Natural killer cell (primary cell): ENCODE measurements at places on chromosomes 4 and X.

- DNase-seq, result no peak
These were observed 116.9 kb downstream of the VEGFC start for GRCh38 chr4:176675810-176676209.

- no peak for DNase-seq
These were observed 327.7 kb downstream of the PPP1R2C start for GRCh38 chrX:42450228-42450627.

DNA sequence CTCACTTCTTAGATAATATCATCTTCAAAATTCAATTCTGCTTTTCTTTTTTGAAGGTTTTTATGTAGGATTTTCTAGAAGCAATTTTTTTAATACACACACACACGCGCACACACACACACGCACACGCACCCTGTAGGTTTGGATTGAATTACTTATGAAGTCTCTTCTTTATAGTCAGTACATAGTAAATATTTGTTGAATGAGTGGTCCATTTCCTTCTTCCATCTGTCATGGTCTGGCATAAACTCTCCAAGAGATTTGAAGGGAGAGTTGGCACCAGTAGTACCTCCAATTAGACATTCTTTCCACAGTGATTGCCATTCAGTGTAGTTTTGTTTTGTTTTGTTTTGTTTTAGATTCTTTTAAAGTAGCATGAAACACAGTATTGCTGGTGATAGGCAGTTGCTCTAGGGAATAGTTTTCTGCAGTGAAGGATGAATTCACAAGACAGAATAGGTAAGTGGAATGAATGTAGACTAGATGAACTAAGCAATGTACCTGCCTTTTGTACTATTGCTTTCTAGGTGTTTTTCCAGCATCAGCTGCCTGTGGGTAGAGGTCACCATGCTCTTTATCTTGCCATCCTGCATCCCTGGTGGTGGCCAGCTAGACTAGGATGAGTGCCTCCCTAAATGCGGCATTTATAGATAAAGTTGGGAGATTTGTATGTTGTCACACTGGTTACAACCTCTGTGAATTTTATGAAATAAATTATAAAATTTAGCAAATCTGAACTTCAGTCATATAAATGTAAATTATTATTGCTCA is 20.5 kb downstream of the PDLIM5 start:
- no peak for DNase-seq

DNA sequence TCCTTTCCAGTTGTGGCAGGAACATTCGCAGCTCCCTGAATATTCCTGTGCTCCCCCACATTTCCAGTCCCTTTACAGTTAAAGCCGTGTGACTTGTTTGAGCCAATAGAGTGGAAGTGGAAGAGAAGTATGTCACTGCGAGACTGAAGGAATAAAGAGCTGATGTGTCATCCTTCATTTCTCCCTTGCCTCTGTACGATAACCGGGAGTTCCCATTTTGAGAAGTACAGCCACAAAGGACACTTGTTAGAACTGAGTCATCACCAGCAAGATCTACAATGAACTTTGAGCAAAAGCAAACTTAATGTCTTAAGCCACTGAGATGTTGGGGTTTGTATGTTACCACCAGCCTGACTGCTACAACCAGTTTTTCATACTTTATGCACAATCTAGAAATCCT is 92.3 kb downstream of the SPRY1 start:
- DNase-seq, result no peak

DNA sequence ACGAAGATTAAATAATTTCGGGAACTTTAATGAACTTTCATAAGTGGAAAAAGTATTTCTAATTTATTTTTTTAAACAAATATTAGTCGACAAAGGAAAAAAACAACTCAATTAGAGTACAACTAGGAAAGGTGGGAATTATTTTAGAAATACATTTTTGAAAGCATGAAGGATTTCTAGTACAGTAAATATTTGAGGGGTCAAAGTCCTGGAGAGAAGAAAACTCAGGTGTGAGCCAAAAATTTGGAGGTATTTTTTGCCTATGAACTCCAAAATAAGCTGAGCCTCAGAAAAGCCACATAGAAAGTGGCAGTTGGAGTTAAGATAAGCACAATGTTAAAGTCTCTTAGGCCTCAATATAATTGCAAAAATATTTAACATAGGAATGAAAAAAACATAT is 2017.3 kb downstream of the C4orf33 start:
- no peak for DNase-seq

DNA sequence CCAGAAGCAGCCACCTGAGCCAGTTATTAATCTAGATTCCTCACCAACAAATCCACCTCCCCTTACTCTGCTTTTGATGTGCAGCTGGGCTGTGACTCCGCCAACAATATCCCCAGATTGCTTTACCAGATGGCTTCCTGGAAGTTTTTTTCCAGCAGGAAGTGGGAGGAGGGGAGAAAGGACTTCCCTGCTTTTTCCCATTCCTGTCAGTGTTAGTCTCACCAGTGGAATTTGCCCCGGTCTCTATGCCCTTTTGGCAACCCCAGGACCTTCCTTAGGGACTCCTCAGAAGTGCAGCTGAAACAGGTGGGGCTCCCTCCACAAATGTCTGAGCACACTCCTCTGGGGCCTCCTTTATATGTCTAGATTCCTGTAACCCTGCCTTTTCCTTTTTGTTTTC is 465.2 kb upstream of the IGFBP7 start:
- no peak for DNase-seq

- DNase-seq, result peak; percentile 78
These were observed 2.9 kb downstream of the PAK3 start for GRCh38 chrX:111098874-111099273.

DNA sequence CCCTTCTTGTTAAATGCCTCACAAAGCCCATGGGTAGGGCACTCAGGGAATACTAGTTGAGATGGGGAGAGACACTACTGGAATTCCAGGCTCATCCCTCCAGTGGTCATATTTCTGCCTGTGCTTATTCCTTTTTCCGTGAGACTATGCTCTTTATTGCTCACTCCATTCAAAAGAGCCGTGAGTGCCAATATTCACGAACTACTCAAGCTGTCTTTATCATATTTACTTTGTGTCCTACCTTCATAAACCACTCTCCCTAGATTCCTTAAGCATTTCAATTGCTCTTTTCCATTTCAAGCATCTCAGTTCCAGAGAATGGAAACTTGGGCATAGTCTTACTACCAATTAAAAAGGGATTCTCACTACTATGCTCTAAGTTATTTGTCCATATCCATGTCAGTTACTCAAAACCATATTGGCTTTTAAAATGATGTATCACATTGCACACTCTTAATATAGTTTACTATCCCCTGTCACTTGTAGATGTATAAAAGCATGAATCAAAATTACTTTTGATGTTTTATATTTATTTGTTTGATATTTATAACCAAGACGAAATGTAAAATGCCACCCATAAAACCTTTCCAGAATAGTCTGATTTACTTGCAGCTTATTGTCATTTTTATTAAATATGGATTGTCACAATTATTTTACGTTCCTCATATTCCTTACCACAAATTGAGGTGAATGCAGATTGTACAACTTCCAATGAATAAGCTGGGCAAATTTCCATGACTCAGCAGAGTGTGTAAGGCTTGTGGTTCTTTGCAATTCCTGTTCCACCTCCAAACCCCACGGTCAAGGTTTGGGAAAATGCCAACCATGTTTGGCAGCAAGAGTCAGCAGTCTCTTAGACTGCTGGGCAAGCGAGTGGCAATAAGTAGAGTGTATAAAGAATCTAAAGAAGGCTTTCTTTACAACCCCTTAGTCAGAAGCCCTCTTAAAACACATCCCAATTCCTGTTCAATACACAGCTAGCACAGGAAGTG is 24.4 kb downstream of the ENOX2 start:
- no peak for DNase-seq

- peak; percentile 19 for DNase-seq
These were observed 9.3 kb downstream of the PAGE4 start for GRCh38 chrX:49838374-49838773.

GRCh38 chr4:147944670-147945260 is 212.9 kb downstream of the ARHGAP10 start:
- no peak for DNase-seq

DNA sequence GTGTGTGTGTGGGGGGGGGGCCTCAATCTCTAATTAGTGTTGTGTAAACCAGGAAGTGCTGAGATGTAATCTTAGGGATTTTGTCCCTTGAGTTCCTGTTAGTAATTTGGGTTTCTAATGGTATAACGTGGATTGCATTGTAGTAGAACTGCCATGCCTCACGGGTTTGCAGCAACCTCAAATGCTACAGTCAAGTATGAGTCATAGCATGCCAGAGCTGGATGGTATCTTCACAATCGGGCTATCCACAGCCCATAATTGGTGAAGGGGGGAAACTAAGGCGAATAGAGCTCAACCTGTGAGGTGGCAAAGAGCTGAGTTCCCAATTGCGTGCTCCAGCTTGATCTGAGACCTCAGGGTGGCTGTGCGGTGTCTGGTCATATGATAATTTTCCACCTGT is 2.2 kb upstream of the FMR1NB start:
- no peak for DNase-seq

- no peak for DNase-seq
These were observed 96.2 kb downstream of the SOWAHB start for GRCh38 chr4:76801621-76802235.

DNA sequence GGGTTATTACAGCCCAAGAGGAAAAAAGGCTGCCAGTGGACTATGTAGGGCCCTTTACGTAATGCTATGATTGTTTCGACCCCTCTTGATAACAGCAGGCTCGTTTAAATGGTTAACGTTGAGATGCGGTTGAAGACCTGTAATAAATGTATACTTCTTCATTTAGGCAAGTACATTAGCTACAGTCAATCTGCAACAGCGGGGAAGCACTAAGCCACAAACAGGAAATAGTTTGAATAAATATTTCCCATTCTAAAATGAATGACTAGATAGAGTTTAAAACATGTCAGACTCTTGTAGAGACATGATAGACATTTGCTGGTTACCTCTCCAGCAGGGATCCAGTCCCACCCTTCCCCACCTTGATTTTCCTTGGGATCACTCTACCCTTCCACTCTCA is 38.1 kb upstream of the STIM2 start:
- no peak for DNase-seq

DNA sequence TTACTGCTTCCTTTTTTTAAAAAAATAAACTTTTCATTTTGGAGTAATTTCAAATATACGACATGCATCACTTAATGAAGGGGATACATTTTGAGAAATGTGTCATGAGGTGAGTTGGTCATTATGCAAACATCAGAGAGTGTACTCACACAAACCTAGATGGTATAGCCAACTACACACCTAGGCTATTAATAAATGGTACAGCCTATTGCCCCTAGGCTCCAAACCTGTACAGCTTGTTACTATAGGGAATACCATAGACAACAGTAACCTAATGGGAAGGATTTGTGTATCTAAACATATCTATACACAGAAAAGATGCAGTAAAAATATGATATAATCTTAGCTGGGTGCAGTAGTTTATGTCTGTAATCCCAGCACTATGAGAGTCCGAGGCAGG is 29.1 kb downstream of the SETD7 start:
- DNase-seq, result no peak

DNA sequence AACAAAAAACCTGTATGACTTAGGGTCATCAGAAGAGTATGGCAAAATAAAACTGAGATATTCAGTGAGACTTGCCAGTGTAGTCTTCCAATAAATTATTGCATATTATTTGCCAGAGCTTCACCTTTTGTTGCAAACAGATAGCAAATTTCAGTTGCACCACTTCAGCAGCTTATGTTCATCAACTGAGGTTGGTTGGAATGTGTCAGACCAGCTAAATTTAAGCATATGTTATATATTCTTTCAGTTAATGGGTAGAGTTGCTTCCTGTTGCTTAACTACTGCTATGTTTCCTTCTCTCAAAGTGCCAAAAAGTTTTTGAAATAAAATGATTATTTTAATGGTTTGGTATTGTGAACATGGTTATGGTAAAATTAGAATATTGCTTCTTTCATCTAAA is 61.5 kb downstream of the GALNT7 start:
- no peak for DNase-seq

GRCh38 chrX:43313035-43313434 is 343.1 kb upstream of the MAOA start:
- DNase-seq, result no peak

GRCh38 chr4:13306356-13306755 is 177.8 kb downstream of the RAB28 start:
- DNase-seq, result no peak

- DNase-seq, result no peak
These were observed 6.7 kb upstream of the CD38 start for GRCh38 chr4:15771216-15772058.

DNA sequence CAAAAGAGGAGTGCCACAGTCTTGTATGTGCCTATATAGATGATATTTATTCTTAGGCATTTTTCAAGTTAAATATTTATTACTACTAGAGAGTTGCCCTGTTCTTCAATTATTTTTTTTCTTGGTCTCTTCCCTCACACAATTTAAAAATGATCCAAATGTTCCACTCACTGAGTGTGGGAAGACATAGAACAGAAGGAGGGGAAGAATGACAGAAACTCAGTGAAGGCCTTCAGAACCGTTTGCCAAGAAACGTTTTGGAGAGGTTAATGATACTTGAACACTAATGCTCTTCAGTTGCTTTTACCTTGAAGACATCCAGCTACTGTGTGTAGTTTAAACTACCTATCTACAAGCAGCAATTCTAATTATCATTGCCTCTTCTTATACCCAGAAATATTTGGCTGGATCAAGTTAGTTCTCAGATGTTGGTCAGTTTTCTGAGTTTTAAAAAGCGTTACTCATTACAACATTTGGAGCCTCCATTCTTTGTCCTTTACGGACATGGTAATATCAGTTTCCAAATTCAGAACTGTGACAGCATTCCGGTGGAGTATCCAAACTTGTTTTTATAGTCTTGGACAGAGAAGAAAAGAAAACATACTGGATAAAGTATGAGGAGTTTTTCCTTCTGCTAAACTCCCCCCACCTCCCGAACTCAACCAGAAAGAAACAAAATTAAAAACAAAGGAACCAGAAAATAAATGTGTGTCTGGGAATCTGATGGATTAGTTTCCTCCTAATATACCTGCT is 389.7 kb downstream of the SPRY1 start:
- DNase-seq, result no peak

GRCh38 chr4:123562994-123563750 is 166.6 kb downstream of the SPRY1 start:
- DNase-seq, result no peak

DNA sequence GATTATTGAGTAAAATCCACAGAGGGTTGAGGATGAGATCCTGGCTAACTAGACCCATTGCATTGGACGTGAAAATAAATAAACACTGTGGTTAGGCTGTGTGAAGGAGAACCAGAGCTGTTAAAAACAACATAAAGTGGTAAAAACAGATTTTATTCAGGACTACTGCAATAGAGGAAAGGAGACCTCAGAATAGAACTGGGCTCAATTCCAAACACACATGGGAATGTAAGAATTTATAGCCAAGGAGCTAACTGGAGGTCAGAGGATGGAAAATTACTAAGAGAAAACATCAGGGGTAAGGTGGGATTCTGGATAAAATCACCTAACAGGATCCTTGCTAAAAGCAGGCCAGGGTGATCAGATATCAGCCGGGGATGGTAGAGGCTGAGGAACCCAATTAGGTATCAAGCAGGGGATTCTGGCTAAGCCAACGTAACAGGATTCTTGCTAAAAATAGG is 112.4 kb downstream of the RNF150 start:
- no peak for DNase-seq

- DNase-seq, result no peak
These were observed 1.8 kb upstream of the PRPS1 start for GRCh38 chrX:107626481-107626880.
